ENCODE measurements at places on chromosomes 13 and 19.
A peak's percentile ranks its signal among the peaks of the same experiment; 100 is the strongest.

- peak; percentile 22 for DNase-seq
Observed at GRCh38 chr13:39777527-39778061, 122.1 kb downstream of the COG6 start.

- no peak for DNase-seq
Observed at GRCh38 chr13:39038569-39039030, 344 bp downstream of the NHLRC3 start.

- DNase-seq: no peak
Observed at GRCh38 chr19:6955082-6955481, 66.1 kb downstream of the MBD3L2B start.

DNA sequence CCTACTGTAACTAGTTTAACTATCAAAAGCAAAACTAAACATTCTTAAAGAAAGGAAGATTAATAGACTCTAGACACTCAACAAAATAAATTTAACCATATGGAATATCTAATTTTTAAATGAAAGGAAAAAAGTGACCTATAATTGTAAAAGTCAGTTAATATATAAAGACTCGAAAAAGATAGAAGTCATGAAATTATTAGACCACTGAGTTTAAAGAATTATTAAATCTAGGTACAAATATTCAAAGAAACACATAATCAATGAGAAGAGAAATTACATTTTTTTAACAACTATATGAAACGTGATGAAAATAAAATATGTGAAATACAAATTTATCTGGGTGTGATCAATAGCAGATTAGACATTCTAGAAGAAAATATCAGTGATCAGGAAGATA is 706.8 kb upstream of the PCDH20 start:
- DNase-seq: no peak

- no peak for DNase-seq
Observed at GRCh38 chr19:43554317-43554895, 20.9 kb downstream of the XRCC1 start.

GRCh38 chr13:87537951-87538350 is 133.2 kb upstream of the SLITRK5 start:
- DNase-seq: no peak

DNA sequence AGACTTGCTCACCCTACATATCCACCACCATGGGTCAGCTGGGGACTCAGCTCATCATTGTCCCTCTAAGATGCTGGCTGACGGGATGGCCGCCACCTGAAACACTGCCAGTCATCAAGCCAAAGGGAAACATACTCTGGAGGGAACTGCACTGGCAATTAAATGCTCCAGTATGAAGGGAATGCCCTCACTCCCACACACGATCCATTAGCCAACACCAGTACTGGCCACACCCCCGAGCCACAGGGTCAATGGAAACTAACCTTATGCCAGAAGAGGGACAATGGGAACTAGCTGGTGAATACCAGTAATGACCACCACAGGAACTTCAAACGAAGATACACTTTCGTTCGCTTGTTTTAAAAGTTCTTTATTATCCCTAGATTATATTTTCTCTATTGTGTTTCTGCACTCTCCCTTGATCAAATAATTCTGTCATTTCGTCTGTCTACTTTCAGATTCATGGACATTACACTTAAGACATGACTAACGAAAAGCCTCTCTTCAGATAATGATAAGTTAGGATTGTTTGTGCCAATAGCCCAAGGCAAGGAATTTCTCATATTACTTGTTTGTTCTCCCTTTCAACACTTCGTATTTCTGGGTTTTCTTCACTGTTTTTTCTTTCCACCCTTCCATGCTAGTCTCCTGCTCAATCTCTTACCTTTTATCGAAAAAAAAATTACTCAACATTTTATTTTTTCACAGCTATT is 1.7 kb upstream of the ZNF507 start:
- no peak for DNase-seq

GRCh38 chr13:27549406-27549981 is 70.8 kb downstream of the LNX2 start:
- DNase-seq: no peak

DNA sequence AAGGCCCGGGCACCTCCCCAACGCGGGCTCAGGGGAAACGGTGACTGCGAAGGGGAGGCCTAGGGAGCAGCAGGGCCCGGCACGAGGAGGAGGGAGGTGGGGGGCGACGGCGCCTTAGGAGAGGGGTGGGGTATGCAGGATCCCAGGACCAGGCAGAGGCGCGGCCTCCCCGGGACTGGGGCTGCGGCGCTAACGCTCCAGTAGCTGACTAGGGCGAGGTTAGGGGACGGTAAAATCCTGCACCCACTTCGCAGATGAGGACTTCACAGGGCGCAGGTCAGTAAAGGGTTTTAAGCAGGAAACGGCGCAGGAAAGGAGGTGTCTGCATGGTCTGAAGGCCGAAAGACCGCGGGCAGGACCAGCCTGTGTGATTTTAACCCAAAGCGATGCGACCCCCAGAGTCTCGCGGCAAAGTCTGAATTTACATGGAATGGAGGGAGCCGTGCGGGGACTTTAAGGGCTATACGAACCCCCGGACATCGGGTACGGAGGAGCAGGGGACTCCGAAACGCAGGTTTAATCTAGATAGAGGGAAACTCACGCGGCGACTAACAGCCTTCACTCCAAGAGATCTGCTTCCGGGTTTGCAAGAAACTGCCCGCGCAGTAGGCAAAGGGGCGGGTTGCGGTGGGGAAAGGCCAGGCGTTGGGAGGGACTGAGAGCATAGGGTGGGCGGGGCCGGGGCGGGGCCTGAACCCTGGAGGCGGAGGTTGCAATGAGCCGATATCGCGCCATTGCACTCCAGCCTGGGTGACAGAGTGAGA is at the start of gene ZNF665:
ZNF665 (minus strand) TSS at position 588 of the 764 bp plus-strand sequence. CDS start 10,460 bp downstream, outside the sequence.
- DNase-seq: no peak
